ENCODE measurements at places on chromosomes 6 and 20. TPM values are rescaled to one million over a fixed set of nuclear protein-coding genes. Genes with fewer than 3 reads are reported as not detected.

Gene CASS4
- 0.17 TPM for total RNA-seq

- no peak overlapping the region for H3K27ac ChIP-seq
- H3K27me3 ChIP-seq, result peaks cover 73% of the 10 kb centered on the region
- no peak overlapping the region for H3K4me3 ChIP-seq
- no peaks in the 10 kb centered on the region for H3K36me3 ChIP-seq
- peak; percentile 40 for DNase-seq
- H3K4me1 ChIP-seq, result no peaks in the 10 kb centered on the region
Observed at GRCh38 chr6:70310063-70310694, 7.3 kb upstream of the COL9A1 start.

- no peaks in the 10 kb centered on the region for H3K4me1 ChIP-seq
- H3K27me3 ChIP-seq, result no peaks in the 10 kb centered on the region
- no peak for DNase-seq
- no peak overlapping the region for H3K27ac ChIP-seq
- no peaks in the 10 kb centered on the region for H3K36me3 ChIP-seq
- H3K4me3 ChIP-seq, result no peak overlapping the region
Observed at GRCh38 chr6:109024784-109025183, 69.9 kb downstream of the SESN1 start.

Gene C6orf141
- 31.6 TPM for total RNA-seq

DNA sequence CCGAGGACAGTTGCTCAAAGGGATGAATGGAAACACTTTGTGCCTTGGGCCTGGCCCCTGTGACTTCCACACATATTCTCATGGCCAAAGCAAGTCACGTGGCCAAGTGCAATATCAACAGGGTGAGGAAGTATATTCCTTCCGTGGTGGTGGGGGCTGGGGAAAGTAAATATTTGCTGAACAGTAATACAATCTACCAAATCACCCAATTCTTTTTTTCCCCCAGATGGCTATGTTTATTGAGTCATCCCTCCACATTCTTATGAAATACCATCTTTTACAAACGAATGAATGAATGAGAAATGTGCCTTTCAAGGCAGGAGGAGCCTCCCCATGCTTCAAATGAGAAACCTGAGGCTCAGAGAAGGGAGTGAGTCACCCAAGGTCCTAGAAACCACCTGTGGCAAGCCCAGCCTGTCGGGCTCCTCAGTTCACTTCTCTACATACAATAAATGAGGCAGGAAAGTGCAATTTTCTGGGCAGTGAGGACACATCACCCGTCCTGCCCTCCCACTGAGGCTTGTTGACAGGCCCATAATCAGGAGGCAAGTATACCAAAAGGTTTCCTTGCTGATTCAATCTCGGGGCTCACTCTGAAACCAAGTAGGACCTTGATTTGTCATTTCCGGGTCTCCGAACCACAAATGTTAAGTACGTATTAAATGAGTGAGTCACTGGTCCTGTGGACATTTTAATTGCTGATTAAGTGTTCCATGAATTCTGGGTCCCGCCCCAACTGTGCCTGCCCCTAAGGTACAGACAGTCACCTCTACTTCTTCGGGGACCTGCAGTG is 25.3 kb upstream of the TOP1 start:
- DNase-seq, result peak; percentile 98
- peaks cover 64% of the 10 kb centered on the region for H3K4me1 ChIP-seq
- no peaks in the 10 kb centered on the region for H3K36me3 ChIP-seq
- H3K4me3 ChIP-seq, result peak overlapping the region; percentile 49

DNA sequence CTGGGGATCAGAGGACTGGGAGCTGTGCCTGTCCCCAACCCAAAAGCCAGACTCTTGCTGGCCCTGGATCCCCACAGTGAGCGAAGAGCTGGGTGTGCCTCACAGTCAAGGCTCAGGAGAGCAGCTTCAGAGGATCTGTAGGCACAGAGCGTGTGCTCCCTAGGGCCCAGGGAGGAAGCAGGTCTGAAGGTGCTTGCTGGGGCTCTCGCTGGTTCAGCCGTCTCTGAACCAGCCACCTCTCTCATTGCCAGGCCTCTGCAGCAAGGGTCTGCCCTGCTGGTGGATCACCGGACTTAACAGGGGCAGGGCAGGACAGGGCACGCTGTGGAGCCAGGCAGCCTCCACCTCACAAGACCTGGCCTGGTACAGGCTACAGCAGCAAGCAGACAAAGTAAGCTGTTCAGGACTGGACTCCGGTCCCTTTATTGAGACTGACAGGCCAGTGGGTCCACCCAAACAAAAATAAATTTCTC is 13.8 kb downstream of the PCIF1 start:
- no peak overlapping the region for H3K27ac ChIP-seq
- no peak for DNase-seq
- no peak overlapping the region for H3K4me3 ChIP-seq
- H3K27me3 ChIP-seq, result no peaks in the 10 kb centered on the region
- no peaks in the 10 kb centered on the region for H3K4me1 ChIP-seq
